Activated CD4-positive, alpha-beta T cell treated with anti-CD3 and anti-CD28 coated beads for 24 hours (primary cell): ENCODE measurements at places on chromosomes 6 and 20.

DNA sequence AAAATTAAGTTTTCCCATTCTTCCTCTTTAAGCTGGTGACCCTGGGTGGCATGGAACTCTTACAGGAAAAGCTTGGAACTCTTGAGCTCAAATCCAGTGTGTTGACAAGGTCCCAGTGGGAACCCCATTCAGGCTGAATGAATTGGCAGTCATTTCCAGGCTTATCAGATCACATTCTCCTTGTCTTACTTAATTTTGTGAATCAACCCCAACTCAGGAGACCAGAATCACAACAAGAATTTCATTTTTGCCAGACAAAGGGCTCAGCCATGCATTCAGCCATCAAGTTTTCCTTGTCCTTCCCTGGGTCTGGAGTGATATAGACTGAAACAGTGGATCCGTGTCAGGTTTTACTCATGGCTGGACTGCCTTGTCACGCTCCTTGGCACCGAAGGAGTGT lies 92.1 kb upstream of the EEF1E1 start:
- no peak for DNase-seq

GRCh38 chr6:47371139-47371869 lies 61.6 kb upstream of the TNFRSF21 start:
- no peak for DNase-seq

GRCh38 chr20:49519777-49520359 lies 37.4 kb upstream of the KCNB1 start:
- DNase-seq = no peak

GRCh38 chr20:35673884-35674283 lies 9.2 kb upstream of the CPNE1 start:
- no peak for DNase-seq

DNA sequence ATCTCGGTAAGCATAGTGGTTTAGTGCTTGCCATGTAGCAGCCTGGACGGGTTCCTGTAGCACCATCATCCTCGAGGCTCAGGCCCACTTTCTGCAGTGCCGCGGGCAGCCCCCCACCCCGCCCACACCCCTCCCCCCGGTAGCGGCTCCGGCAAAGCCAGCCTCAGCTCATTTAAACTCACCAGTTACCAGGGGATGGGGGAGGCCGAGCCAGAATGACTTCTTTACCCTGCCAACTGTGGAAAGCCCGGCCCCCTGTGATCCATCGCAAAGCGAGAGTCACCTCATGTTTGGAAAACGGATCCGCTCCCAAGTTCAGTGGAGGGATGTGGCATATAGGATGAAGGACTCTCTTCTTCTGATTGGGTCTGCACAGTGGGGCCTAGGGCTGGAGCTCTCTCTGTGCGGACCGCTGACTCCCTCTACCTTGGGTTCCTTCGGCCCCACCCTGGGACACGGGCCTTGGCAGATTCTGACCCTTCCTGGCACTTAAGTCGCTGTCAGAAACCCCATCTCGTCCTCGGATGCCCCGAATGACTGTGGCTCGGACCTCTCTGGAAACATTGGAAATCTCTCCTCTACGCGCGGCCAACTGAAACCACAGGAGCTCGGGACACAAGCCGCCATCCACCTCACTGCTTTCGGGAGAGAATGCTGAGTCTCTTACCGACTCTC lies 337.8 kb upstream of the DEFB115 start:
- no peak for DNase-seq

DNA sequence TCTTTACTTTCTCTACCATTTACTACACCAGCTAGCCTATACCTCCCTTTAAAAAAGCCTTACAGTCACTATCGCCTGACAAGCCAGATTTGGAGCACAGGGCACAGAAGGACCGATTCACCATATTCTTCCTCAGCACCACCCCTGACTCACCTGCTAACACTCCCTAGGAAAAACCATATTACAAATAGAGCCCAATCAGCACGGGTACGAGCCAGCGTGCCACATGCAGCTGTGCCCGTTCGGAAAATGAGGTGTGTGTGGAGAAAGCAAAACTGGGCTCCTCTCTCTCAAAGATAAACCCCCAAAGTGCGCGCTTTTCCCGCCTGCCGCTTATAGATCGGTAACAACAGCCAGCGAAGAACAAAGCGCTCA lies 1.2 kb downstream of the SYNCRIP start:
- peak; percentile 25 for DNase-seq

DNA sequence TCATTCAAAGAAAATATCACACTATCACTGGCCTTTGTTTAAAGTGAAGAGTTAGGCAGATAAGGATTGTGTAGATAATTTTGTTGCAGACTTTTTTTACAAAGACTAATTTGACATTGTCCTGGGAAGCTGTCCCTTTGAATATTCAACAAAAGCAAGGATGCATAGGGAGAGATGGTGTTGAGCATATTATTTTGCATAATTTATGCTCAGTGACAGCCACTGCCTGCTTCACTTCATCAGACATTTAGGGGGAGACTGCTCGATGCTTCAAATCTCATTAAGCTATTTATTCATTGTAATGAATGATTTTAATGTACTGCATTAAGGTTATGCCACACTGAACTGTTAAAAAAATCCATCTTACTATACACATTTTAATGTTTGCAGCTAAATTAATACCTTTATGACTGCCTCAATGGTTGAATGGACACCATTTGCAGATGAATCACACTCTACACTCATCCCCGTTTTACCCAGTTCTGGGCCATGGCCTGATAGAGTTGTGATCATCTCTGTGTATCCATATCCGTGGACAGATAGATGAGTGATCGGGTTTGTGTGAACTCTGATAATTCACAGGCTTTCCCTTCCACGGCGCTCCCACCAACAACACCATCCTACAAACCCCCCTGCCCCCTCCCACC lies 128.0 kb downstream of the CDH4 start:
- no peak for DNase-seq

DNA sequence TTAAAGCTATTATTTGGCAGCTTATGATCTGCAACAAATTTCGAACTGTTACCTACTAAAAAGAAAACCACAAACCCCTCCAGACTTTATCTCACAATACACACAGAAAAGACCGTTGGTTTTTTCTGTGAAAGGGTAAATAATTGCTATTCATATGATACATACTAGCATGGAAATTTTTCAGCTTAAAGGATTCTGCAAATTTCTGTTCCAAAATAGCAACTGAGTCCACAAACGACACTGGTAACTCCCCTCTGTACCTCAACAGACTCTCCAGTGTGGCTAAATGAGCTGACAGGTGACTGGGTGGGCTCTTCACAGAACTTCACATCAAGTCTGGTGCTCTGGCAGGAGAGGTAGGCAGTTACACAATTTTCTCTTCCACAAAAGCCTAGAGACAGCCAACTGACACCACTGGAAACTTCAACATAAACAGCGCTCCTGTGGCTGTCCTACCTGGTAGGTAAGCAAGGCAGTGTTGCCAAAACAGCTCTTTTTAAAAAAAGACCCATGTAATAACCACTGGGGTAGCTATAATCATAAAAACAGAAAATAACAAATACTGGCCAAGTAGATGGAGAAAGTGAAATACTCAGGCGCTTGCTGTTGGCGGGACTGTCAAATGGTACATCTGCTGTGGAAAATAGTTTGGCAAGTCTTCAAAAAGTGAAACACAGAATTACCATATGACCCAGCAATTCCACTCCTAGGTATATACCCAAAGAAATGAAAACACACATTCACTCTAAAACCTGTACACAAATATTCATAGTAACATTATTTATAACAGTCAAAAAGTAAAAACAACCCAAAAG lies 37.8 kb downstream of the ELOVL5 start:
- DNase-seq = no peak

GRCh38 chr20:48329676-48330664 lies 497.8 kb downstream of the PREX1 start:
- no peak for DNase-seq

GRCh38 chr6:136084403-136084802 lies 165.7 kb downstream of the MTFR2 start:
- DNase-seq = no peak

GRCh38 chr6:96212066-96212465 lies 196.3 kb downstream of the FUT9 start:
- DNase-seq = no peak

DNA sequence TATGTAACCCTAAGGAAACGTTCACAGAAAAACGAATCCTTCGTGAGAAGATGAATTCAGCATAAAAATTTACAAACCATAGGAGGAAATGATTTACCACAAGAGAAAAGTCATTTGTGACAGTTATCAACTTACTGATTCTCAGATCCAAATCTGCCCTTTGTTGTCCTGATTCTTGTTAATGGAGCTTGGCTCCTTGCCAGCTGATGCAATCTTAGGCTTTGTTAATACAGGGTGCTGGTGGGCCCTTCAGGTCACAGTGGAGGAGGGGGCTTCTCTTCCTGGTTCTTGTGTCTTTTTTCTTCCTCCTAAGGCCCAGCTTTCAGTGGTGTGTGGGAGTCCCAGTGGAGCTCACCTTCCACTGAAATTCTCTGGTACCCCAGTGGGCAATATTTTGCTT lies 108.4 kb upstream of the MAP3K7 start:
- DNase-seq = no peak

GRCh38 chr6:22737331-22737730 lies 168.0 kb downstream of the HDGFL1 start:
- no peak for DNase-seq

DNA sequence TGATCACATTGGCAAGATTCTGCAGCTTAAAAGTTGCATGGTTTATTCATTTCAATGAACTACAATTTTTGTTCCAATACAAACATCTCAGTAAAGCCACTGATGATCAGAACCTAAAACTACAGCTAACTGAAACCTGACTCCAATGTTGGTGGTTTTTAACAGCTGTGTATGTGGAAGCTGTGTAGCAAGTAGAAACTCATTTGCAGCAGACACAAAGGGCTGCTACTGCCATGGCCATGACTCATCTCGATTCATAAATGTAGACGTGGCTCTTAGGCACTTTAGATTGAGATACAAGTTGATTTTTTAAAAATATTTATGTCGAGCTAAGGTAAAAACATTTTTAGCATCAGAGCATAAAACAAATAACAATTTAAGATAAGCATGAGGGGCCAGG lies 19.5 kb upstream of the MAP3K4 start:
- no peak for DNase-seq

- DNase-seq = no peak
These were observed 36.8 kb upstream of the ME1 start for GRCh38 chr6:83467620-83468036.

GRCh38 chr6:35668744-35669450 lies 19.8 kb downstream of the FKBP5 start:
- no peak for DNase-seq

- no peak for DNase-seq
These were observed 127.9 kb downstream of the COL19A1 start for GRCh38 chr6:69994251-69994650.

- no peak for DNase-seq
These were observed 13.4 kb upstream of the OCSTAMP start for GRCh38 chr20:46563860-46564221.

- no peak for DNase-seq
These were observed 26.6 kb upstream of the TGM2 start for GRCh38 chr20:38191654-38192053.

DNA sequence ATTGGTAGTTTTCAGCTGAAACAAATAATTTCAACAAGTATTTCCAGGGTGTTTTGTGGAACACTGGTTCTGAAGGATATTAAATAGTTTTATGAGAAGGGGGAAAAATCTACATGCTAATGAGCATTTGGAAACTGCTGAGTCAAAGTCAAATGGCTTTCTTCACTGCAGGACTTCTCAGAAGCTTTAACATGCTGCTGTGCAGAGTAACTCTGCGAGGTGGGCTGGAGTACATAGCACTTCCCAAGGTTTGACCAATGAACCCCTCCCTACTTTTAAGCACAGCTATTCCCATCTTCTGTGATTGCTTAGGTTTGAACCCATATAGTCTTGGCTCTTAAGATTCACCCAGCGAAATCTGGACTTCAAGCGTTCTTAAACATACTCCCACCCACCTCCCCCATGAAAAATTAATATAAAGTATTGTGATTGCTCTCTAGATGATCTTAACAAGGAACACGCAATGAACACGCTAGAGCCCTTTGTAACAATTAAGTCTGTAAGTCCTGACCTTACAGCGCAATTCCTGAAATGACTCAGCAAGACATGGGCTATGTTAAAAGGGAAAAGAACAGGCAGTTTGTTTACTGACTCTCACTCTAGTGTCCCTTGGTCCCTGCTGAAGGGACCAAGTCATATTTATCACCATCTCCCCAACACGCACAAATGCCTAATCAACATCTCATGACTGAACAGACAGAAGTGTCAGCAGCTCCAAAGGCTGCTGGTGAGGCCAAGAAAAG lies 105.2 kb downstream of the NFATC2 start:
- no peak for DNase-seq

DNA sequence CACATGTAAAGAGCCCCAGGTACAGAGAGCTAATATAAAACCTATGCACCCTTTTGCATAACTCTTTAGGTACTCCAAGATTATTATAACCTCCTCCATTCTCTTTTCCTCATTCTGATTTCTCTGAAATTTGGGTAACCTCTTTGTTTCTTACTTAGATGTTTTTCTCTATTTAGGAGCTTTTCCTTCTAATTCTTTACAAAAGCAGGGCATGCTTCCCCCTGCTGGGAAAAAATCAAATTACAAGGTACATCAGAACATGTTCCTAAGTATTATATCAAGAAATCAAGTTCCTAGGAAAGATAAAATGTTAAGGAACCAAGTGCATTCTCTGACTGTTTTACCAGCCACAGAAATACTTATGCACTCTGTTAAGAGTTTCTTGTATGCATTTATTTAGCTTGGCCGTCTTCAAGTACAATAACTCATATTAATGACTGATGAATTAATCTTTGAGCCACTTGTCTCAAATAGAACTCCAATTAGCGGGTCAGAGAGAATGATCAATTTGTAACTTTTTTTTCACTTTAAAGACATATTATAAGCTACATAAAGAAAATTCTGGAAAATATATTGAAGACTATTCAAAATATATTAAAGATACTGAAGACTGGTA lies 2.1 kb downstream of the KHDRBS2 start:
- no peak for DNase-seq

GRCh38 chr6:84764332-84765049 lies at the start of gene TBX18:
TBX18 (minus strand) TSS chr6:84764598; CDS start chr6:84764181, 417 bp downstream.
- DNase-seq = no peak

DNA sequence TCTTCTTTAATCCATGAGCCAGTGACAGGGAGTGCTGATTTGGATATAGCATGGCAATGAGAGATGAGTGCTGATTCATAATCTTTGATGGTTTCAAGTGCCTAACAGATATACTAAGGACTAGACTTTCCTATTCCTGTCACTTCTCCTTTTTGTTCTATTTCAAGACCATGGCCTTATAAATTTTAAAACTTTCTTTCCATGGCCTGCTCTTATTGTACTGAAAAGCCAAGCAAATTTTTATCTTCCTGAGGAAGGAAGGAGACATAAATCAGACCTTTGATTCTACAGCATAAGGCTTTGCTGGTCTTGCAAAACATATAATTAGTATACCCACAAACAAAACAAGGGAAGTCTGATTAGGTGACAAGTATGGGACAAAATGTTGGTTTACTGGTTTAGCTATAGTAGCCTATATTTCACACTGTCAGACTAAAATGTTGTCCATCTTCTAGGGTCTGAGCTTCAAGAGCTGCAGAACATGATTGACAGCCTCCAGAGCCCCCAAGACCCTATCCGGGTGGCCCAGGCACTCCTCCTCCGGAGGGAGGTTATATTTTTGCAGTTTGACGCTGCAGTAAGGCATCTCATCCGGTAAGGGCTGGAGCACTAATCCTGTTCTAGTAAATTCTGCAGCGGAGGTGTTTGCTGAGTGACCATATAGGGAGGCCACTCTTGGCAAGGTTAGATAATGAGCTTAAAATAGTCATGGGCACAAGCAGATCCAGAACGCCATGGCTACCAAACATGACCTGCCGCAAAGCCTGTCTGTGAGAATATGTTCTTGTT lies 82.3 kb downstream of the CD164 start:
- no peak for DNase-seq
